CD4-positive, alpha-beta T cell treated with Interferon gamma for 1 hour (primary cell): ENCODE measurements at places on chromosomes 3 and 15.
A peak's percentile ranks its signal among the peaks of the same experiment; 100 is the strongest.

- no peak for DNase-seq
These were observed 83.4 kb downstream of the SLCO3A1 start for GRCh38 chr15:91936927-91937326.

- DNase-seq: no peak
These were observed 16.7 kb downstream of the DCBLD2 start for GRCh38 chr3:98884675-98885371.

GRCh38 chr3:153927107-153927506, 194.1 kb upstream of the ARHGEF26 start:
- no peak for DNase-seq

DNA sequence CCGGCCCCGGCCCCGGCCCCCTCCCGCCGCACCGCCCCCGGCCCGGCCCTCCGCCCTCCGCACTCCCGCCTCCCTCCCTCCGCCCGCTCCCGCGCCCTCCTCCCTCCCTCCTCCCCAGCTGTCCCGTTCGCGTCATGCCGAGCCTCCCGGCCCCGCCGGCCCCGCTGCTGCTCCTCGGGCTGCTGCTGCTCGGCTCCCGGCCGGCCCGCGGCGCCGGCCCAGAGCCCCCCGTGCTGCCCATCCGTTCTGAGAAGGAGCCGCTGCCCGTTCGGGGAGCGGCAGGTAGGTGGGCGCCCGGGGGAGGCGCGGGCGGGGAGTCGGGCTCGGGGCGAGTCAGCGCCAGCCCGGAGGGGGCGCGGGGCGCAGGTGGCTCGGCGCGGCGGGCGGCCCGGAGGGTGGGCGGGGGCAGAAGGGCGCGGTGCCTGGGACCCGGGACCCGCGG, 352 bp downstream of the CHRD start:
- DNase-seq: no peak

DNA sequence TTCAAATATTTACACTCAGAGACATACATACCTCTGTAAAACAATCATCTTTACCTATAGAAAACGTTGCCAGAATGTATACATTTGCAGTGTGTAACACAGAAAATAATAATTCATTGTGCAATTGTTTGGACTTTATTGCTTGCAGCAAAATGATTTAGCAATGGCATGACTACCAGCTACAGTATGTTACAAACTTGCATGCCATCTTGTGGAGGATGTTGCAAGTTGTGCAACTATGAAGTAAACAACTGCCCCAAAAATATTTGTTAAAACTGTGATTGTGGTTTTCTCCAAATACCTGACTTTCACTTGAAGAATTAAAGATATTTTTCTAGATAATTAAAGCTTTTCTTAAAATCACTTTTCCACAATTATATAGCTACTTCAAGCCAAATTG, 27.1 kb upstream of the C3orf49 start:
- no peak for DNase-seq

GRCh38 chr15:77012868-77013267, 17.9 kb downstream of the PSTPIP1 start:
- DNase-seq: peak; percentile 33

DNA sequence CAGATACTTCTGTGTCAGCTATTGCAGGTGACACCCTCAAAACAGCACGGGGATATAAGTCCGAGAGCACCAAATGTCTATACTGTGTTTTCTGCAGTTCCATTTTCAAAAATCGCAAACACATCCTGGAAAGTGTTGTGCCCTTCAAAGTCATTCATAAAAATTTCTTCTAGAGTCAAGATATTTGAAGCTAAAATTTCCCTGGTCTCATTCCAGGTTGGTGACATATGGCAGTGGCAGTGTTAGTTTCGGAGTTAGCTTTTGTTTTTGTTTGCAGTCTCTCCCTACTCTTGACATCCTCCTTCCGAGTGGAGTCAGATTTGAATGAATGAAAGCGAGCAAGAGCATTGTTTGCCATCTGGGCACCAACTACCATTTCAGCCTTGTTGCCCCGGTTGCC, 3.2 kb upstream of the FSIP1 start:
- DNase-seq: no peak

DNA sequence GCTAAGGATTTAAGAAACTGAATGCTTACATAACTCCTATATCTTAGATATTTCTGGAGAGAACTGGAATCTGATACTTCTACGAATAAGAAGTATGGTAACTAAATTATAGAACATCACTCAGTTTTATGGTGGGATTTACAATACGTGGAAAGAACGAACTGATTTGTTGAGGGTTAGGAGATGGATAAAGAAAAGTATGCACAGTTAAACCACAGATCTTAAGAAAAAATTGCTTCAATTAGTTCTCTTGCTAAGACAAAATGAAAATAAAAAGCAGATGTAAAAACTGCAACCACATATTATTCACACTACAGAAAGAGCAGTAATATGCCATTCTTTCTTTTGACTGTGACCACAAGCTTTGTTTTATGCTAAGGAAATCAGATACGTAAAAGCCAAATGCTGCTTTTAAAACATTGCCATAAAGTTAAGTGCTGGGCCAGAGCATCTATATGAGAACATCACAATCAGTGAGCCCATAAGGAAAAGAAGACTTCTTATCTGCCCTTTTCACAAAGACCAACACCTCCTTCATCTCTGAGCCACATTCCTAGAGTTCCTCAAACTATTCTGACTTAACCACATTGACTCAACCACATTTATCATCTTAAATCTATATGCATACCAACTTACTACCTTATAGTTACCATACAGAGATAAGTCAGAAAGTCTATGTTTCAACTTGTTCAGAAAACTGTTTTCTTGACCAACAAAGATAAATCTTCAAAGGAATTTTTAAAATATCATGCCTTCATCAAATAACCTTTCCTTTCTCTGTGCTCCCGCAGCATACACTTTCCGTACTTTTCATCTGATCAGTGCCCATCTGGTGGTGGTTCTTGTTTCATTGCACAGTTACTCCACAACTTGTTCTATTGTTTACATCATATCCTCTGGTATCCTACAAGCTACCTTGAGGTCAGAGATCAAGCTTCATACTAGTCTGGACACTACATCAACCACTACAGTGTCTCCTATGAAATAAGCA, 61.7 kb downstream of the FSIP1 start:
- DNase-seq: no peak

DNA sequence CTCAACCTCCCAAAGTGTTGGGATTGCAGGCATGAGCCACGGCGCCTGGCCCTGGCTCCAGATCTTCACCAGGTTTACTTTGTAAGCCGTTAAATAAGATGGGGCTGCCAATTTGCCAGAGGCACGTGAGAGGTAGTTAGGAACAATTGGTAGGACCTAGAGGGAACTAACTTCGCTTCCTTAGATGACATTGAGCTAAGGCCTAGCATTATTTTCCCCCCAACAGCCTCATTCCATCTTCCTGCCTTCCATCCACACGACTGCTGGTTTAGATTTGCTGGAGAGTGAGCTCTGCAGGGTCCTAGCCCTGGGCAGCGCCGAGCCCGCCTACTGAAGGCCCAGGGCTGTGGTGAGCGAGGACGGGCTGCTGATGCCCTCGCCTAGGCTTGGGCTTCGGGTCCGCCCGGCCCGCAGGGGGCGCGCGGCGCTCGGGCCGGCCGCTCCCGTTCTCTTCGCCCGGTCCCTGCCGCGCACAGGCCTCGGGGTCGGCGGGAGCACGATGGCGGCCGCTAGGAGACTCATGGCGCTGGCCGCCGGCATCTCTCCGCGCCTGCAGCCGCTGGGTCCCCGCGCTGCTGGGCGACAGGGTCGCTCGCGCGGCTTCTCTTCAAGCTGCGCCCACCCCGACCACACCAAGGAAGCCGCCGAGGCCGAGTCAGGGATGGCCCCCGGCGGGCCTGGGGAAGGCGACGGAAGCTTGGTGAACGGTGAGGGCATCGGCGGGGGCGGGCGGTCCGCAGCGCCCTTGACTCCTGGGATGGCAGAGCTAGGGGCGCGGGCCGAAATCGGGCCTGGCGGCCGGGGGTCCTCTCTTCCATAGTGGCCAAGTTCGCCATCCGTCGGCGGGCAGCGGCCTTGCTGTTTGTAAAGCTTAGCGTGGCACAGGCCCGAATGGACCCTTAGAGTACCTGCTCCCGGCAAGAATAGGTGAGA, 21.9 kb downstream of the DHX30 start:
- peak; percentile 78 for DNase-seq

DNA sequence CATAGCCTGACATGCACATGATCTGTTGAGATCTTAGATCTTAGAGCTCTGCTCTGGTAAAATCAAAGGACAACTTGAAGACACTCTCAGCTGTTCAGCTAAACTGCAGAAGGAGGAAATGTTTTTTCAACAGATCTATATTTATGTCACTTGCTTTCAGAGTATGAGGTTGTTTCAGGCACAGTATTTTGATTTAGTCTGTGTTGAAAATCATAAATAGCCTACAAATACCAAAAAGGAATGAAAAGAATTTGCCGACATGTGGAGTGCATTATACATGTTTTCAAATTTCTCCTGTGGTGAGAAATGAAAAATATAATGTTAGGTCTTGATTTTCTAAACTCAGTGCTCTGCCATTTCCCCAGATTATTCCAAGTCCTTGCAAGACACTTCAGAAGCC, 1118.4 kb downstream of the TBL1XR1 start:
- no peak for DNase-seq

DNA sequence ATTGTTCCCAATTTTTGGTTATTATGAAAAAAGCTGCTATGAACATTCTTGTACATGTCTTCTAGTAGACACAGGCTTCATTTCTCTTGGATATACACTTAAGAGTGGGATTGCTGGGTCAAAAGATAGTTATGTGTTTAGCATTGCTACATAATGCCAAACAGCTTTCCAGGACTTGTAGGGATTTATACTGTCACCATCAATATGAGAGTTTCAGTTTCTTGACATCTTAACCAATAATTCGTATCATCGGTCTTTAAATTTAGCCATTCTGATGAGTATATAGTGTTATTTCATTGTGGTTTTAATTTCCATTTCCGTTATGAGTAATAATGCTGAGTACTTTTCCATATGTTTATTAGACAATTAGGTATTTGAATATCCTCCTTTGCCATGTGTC, 190.3 kb upstream of the PFN2 start:
- no peak for DNase-seq

- DNase-seq: no peak
These were observed 6.9 kb upstream of the CLPX start for GRCh38 chr15:65192016-65192415.

DNA sequence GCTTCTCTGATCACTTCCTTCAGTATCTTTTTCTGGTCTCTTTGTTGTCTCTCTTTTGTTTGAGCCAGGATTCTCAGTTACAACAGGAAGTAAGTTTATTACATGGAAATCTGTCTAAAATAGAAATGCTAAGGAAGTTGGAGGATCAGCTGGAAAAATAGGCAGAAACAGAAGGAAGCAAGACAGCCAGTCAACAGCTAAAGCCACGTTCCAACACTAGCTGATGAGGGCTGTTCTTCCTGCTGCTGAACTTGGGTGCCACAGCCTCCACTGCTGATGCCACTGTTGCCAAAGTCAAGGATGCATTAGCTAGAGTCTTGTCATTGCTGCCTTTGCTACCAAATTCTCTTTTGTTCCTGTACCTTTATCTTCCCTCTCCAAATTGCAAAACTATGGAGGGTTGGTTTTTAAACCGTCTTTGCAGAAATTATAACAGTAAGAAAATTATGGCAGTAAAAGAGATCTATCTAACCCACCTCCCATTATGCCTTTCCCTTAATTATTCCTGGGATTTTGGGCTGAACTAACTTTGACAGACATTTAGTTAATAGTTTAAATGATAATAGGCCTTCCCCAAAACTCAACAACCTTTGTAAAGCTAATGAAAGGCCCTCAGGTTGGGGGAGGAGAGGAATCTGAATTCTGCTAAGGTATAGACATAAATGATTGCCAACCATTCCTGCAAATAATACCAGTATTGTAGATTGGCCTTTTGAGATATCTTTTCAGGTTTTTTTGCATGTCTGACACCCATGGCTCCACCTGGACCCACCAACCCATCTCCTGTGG, 27.4 kb upstream of the OR5K4 start:
- no peak for DNase-seq

DNA sequence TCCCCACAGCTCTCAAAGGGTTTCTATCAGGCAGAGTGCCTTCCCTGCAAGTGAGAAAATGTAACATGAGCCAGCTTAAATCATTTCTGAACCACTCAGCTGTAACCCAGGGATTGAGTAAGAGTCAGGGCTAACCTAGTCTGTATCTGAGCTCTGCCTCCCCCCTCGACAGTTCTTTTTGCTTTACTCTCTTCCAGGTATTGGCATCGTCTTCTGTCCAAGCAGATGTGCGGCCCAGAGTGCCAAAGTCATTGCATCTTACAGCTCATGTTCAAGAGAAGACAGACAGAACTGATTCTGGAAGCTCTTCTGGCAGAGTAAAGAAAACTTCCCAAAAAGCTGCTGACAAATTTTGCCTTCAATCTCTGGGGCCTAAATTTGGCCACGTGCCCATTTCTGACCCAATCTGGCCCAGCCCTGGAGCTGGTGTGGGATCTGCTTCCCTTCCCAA, 74.8 kb downstream of the ABHD5 start:
- DNase-seq: no peak

DNA sequence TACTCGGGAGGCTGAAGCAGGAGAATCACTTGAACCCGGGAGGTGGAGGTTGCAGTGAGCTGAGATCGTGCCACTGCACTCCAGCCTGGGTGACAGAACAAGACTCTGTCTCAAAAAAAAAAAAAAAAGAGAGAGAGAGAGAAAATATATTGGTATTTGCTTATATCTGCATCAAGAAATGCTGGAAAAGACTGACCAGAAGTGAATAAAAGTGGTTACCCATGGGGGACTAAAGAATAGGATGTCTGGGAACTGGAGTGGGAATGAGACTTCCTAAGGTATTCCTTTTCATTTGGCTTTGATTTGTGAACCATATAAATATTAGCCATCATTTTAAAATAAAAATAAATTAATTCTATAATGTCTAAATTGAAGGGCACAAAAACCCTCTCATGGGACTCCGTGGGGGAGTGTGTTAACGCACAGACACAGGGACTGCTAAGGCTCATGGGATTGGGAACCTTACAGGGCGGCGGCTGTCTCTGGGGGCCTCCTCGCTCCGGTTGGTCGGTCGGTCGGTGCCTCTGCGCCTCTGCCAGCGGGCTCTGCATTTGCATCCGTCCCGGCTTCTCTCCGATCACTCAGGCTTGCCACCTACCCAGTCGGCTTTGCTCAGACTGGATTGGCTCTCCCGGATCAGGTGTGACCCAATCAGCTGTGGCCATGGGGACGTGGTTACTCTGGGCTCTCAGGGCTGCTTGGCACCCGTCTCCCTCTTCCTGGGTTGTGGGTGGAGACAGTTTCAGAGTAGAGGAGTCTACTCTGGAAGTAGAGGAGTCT, 12.7 kb upstream of the TSPAN3 start:
- peak; percentile 88 for DNase-seq

- DNase-seq: no peak
These were observed 243.8 kb downstream of the ZNF621 start for GRCh38 chr3:40768536-40768935.

DNA sequence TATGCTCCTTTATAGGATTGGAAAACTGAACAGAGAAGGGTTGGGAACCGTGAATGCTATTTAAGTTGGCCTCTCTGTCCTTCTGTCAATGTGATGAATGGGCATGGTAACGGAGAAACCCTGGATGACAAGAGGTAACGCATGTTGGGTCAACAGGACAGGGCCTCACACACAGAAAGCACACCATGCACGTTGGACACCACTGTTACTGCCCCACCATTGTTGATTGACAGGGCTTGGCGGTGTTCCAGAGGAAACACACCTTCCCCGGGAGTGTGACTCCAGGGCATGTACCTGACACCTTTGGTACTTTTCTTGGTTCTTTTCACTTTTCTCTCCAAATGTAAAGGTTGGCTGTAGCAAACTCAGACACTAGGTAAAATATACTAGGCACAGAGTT, 548.5 kb downstream of the OCA2 start:
- no peak for DNase-seq

- no peak for DNase-seq
These were observed 192.9 kb downstream of the PLCL2 start for GRCh38 chr3:17077606-17078005.

- DNase-seq: no peak
These were observed 80.2 kb downstream of the LRRK1 start for GRCh38 chr15:100999369-100999768.
